BJ (cell line): ENCODE measurements at places on chromosomes 5 and 9. TPM values are rescaled to one million over a fixed set of nuclear protein-coding genes. Genes with fewer than 3 reads are reported as not detected.

Gene STK32A
- 1.1 and 1.2 TPM in 2 replicates for polyA plus RNA-seq

Gene PCSK5
- polyA plus RNA-seq, result 0.66 and 0.74 TPM in 2 replicates

Gene TMEM38B
- 3.6 and 6.7 TPM in 2 replicates for polyA plus RNA-seq

Gene BSPRY
- not detected in 2 replicates for polyA plus RNA-seq

Gene ZNF354C
- polyA plus RNA-seq, result 2.0 and 3.2 TPM in 2 replicates

Gene AGGF1
- polyA plus RNA-seq, result 8.3 and 14.4 TPM in 2 replicates

Gene PCDHA7
- polyA plus RNA-seq, result 0.44 TPM in 2 replicates

Gene NEUROG1
- polyA plus RNA-seq, result not detected in 2 replicates

Gene PCDHGB6
- polyA plus RNA-seq, result 1.5 and 1.7 TPM in 2 replicates

Gene PIP5K1B
- 0.05 TPM in 1 of 2 replicates, not detected in the other for polyA plus RNA-seq

Gene TRIM7
- 3.2 and 3.9 TPM in 2 replicates for polyA plus RNA-seq

Gene TRIP13
- polyA plus RNA-seq, result 20.4 and 23.1 TPM in 2 replicates

Gene KIAA0825
- polyA plus RNA-seq, result 0.69 and 1.3 TPM in 2 replicates

Gene FOXI1
- not detected in 2 replicates for polyA plus RNA-seq

Gene TAF11L5
- polyA plus RNA-seq, result not detected in 2 replicates

GRCh38 chr5:165423697-165424299 lies 1918.4 kb downstream of the MAT2B start:
- DNase-seq, result no peak

- no peak for DNase-seq
Measured at GRCh38 chr9:136787690-136788400, 3.3 kb upstream of the TMEM141 start.

- peak; percentile 4 for DNase-seq
Measured at GRCh38 chr5:110321117-110321516, 405.4 kb downstream of the TMEM232 start.

GRCh38 chr9:20225826-20226225 lies 396.5 kb downstream of the MLLT3 start:
- DNase-seq, result no peak

GRCh38 chr5:133336121-133336968 lies 276.0 kb downstream of the FSTL4 start:
- DNase-seq, result no peak

GRCh38 chr9:88990729-88991065 lies 571 bp upstream of the S1PR3 start:
- no peak for DNase-seq

GRCh38 chr9:32884482-32884881 lies 101.1 kb downstream of the TMEM215 start:
- DNase-seq, result no peak

DNA sequence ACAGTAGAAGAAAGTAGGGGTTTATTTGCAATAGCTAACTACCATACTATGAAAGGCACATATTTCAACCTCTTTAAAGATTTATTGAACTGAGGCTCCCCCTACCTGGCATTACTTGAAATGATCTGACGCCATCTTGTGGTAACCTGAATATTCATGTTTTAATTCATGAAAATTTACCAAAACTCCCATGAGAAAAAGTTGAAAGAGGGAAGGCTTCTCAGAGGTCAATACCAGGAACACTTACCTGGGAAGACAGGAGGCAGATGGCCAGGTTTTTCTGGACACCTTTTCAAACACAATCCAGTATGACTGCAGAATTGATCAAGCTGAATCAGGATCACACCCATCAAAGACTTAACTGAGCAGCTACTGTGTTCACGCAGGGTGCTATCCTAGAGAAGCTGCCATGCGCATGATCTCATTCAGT lies 9.4 kb downstream of the PRELID2 start:
- no peak for DNase-seq

GRCh38 chr9:14993061-14993800 lies 83.0 kb upstream of the FREM1 start:
- DNase-seq, result peak; percentile 2

DNA sequence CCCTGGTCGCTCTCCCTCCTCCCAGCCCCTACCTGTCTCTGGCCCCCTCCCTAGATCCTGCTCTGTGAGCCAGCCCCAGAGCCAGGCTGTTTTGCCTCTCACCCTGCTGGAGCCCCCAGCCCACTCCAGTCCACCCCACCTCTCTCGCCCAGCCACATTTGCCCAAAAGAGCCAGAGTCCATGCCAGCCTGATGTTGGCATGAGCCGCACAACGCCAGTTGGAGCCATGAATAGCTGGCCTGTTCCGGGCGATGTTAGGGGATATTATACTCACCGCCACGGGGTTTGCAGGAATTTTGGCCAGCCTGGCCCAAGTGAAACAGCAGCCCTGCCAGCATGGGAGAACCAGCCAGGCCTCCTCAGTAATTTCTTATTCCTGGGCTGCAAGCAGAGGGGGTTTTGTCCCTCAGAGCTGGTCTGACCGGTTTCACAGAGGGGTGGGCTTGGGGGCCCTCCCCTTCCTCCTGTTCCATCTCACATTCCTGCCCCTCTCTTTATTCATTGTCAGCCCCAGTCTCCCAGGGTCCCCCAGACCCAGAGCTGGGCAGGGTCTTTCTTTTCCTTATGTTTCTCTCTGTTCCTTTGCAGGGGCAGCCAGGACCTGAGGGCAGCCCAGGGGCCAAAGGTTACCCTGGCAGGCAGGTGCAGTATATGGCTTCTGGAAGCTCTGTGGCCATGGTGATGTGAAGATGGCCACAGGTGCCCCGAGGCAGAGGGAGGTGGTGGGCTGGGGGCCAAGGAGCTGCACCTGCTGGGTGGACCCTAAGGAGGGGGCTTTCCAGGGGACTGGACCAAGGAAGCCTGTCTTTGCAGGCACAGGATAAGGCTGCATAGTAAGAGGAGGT lies 50.1 kb downstream of the COL27A1 start:
- no peak for DNase-seq

DNA sequence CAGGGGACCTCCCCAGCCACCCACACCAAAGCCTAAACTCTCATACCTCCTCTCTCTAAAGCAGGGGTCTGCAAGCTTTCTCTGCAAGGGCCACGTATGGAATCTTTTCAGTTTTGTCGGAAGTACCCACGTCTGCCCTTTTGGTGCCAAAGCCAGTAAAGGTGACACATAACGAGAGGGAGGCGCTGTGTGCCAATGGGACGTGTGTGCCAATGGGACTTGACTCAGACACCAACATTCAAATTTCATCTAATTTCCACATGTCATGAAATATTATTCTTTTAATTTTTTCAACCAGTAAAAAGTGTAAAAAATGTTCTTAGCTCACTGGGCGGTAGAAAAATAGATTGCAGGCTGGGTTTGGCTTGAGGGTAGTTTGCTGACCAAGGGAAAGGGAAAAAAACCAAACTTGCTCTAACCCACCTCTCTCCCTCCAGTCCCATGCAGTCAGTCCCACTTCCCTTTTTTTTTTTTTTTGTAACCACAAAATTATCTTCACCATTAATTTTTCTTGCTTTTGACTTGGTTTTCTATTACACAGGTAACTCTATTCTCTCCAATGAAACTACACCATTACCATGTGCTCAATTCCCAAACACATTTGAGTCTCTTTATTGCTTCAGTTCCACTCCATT lies 25.5 kb downstream of the OR2V1 start:
- no peak for DNase-seq

GRCh38 chr5:74567411-74567995 lies 73.0 kb downstream of the ENC1 start:
- DNase-seq, result no peak

- no peak for DNase-seq
Measured at GRCh38 chr5:122576256-122577016, 198.4 kb upstream of the SNX2 start.

DNA sequence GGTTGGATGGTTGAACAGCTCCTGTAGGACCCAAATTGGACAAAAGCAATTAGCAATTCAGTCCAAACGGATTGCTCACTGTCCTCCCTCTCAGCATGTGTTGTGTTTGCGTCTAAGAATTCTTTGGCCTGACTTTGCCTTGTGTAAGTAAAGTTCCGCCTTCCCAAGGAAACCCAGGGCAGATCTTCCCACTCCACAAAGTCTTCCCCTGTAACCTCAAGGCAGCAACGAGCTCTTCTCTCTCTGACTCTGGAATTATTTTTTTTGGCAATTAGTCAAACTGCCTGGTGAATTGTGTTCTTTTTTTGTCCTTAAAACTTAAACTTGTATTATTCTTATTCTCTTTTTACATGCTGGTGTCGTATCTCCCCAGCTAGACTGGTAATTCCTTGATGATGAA lies 20.7 kb upstream of the BASP1 start:
- DNase-seq, result no peak

DNA sequence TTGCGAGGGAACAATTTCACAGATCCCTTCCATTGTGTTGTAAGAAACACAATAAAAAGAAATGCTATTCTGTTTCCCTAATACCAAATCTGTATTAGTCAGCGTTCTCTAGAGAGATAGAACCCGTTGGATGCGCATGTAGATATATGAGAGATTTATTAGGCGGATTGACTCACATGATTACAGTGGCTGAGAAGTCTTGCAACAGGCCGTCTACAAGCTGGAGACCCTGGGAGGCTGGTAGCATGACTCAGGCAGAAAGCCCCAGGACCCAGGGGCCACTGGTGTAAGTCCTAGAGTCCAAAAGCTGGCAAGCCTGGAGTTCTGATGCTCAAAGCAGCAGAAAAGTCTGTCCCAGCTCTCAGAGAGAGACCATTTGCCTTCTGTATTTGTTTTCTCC lies 18.4 kb upstream of the IL17B start:
- no peak for DNase-seq

- DNase-seq, result no peak
Measured at GRCh38 chr5:107619781-107620180, 51.0 kb downstream of the EFNA5 start.

DNA sequence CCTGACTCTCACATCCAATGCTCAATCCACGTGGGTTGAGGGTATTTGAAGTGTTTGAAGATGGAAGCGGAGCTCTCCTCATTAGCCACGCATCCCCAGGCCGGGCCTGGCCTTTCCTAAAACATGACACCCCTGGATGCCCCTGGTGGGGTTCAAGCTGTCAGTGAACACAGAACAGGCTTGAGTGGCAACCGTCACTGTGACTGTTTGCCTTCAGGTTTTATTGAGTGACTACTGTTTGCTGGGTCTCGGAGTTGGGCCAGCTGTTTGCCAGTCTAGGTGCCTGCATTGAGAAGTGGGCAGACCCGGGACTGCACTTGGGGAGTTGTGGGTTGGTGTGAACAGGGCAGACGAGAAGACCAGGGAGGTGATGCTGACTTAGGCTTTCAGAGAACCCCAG lies 7.8 kb upstream of the OLFM1 start:
- DNase-seq, result no peak

- no peak for DNase-seq
Measured at GRCh38 chr5:1827025-1827885, 26.0 kb downstream of the NDUFS6 start.

- no peak for DNase-seq
Measured at GRCh38 chr5:53423724-53424123, 56.7 kb upstream of the FST start.

DNA sequence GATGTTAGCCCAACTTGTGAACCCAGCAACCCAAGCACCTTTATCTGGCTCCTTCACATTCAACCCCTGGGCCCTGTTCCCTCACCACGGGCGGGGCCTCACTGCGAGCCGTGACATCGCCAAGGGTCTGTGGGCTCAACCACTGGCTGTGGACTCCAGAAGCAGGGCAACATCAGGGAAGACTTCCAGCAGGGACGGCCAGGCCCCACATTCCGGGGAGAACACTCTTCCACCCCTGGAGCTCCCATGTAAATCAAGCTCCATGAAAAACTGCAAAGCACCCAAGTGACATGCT lies 175.3 kb downstream of the ERCC6L2 start:
- DNase-seq, result no peak

DNA sequence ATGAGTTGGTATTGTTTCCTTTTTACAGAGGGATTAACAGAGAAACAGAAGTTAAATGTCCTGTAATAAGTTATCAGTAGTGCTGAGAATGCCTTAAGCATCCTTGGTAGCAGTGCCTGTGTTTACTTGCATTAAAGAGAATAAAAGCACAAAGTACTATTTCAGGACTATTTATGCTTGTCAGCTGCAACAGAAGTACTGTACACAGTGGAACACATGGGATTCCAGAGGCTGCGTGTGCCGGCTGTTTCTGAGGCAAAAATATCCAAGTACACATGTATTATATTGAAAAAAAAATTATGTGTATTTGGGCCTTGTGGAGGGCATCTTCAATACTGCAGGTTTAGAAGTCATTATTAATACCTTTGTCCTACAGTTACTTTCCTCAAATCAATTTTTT lies 58.2 kb upstream of the ACTBL2 start:
- DNase-seq, result no peak

DNA sequence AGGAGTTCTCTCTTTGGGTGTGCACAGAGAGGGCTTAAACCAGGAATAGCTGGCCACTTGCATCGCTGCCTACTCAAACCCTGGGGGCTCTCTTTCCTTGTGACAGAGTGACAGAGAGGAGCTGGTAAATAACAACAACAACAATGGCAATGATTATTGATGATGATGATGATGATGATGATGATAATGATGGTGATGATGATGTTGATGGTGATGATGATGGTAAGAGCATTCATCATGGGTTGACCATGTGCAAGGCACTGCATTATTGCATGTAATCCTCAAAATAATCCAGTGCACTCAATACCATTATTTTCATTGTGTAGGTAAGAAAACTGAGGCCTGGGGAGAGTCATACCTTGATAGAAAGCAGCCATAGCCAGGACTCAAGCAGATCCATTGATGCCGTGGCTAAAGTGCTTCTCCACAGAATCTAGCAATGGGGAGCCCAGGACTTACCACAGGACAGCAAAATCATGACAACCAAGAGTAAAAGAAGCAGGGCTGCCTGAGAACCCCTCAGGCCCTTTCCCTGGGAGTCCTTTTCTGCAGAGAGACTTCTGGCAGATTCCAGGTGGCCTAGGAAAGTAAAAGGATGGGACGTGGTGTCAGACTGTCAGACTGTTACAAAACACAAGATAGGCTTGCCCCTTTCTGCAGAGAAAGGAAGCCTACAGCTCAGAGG lies 4.8 kb downstream of the FOXI1 start:
- DNase-seq, result no peak

- no peak for DNase-seq
Measured at GRCh38 chr9:99472240-99472915, 250.3 kb downstream of the SEC61B start.

- DNase-seq, result no peak
Measured at GRCh38 chr5:34008802-34009201, 952 bp upstream of the AMACR start.

DNA sequence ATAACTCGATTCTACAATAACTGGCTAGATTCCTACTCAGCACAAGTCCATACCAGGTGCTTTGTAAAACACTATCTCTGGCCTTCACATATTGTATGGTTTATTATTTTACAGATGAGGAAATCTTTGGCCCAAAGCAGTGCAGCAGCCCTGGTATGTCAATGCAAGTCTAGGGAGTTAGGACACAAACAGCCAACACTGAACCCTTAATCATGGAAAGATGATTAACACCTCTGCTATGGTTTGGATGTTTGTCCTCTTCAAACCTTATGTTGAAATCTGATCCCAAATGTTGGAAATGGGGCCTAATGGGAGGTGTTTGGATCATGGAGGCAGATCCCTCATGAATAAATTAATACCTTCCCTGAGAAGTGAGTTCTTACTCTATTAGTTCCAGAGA lies 76.6 kb downstream of the MAPKAP1 start:
- no peak for DNase-seq
